ENCODE measurements at places on chromosomes 12 and 14. TPM values are rescaled to one million over a fixed set of nuclear protein-coding genes. Genes with fewer than 3 reads are reported as not detected.

DNA sequence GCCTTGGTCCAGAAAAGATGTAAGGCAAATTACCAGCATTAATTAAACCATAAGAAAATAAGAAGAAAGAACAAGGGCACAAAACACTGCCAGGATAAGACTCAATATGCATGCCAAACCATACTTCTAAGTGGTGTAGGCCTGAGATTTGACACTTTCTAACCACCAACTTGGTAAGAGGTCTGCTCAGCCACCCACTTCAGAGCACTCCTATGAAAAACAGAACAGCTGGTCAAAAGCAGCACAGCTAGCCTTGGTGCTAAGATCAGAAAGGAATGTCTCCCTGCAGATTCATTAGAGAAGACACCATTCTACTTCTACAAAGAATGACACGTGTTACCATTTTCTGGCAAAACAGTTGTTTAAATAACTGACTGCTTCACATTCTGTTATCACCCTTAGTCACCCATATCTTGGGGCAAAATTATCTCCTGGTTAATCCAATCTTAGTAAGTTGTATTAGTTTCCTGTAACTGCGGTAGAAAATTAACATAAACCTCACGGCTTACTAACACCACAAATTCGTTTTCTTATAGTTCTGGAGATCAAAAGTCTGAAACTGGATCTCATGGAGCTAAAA is 13.2 kb downstream of the RPS6KA5 start:
- DNase-seq, result peak; percentile 55

GRCh38 chr12:121489874-121490273 is 90.0 kb downstream of the RNF34 start:
- DNase-seq, result no peak

GRCh38 chr12:49564686-49565405 is 3.1 kb downstream of the MCRS1 start:
- no peak for DNase-seq

GRCh38 chr12:103327676-103328075 is 168.1 kb downstream of the C12orf42 start:
- DNase-seq, result no peak

DNA sequence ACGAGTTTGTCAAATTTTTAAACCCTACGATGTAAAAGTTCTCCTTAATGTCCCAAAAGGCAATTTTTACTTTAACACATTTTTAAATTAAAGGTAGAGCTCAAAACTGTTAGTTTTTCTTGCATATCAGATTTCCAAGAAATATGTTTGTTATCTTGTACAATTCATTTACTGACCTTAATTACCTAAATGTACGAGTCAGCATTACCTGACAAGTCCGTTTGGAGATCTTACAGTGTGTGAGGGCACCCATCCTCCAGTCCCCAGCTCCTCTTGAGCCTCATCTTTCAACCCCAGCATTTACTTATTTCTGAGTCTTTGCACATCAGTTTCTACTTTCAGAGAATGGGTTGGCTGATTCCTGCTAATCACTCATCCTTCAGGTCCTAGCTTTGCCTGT is 23.7 kb downstream of the PPM1H start:
- DNase-seq, result no peak

DNA sequence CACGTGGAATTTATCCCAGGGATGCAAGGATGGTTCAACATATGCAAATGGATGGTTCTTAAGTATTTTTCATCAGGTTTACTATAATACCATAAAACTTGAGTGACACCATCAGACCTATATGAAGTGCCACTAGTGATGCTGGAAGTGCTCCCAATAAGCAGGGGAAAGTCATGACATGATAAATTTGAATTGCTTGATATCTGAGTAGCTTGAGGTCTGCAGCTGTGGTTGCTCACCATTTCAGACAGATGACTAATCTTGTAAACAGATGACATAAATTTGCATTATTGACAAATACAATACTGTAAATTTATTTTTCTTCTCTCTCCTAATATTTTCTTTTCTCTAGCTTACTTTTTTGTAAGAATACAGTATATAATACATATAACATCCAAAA is 13.7 kb upstream of the PRPF39 start:
- peak; percentile 46 for DNase-seq

GRCh38 chr12:120940799-120941198 is 36.6 kb upstream of the SPPL3 start:
- DNase-seq, result peak; percentile 51

GRCh38 chr12:101655393-101655792 is 42.0 kb upstream of the CHPT1 start:
- DNase-seq, result no peak

GRCh38 chr12:66964629-66965028 is 285.8 kb upstream of the GRIP1 start:
- DNase-seq, result peak; percentile 79

DNA sequence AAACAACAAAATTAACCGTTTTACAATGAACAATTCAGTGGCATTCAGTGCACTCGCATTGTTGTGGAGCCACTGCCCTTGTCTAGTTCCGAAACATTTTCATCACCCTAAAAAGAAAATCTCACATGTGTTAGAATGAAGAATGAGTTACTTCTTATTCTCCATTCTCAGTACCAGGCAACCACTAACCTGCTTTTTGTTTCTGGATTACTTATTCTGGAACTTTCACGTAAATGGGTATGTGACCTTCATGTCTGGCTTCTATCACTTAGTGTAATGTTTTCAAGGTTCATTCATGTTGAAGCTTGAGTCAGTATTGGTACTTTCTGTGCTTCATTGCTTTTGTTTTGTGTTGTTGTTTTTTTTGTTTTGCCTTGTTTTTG is 15.6 kb downstream of the RCOR1 start:
- DNase-seq, result no peak

DNA sequence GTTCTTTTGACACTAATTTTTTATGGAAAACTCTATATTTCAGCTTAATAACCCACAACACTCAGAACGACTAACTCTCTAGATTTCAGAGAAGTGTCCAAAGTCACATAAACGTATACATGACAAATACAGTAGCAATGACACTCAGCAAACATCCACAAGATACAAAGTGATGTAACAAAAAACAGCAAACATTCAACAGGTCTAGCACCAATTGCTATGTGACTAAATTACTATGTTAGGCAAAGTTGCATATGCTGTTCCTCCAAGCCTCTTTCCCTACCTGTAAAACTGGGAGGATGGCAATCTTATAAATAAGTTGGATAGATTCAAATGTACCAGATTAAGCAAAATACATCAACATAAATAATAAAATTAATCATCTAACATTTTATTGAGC is 1.7 kb downstream of the RECQL start:
- no peak for DNase-seq

DNA sequence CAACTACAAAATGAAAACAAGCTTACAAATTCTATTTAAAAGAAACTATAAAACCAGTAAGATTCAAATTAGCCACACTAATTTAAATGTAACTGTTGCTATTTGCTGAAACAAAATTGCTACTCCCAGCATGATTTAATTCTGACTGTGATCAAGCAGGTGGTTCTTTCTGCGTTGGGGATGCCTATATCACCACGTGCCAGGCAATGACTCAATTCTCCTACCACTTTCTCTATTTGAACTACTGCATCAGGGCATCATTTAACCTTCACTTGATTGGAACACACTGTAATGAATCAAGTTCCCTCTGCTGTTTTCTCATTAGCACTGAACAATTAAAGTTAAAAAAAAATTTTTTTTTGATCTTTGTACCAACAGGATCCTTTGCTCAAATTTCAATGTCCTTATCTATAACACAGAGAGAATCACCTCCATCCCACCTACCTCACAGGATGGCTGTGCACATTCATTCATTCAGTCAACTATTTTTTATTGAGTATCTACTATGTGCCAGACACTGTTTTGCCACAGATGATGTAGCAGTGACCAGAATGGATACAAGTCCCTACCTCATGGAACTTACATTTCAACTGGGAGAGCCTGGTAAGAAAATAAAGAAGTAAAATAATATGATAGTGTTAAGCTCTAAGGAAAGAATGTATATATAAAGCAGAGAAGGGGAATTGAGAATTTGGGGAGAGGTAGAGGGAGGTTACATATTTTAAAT is 8.0 kb upstream of the ACTN1 start:
- peak; percentile 28 for DNase-seq

DNA sequence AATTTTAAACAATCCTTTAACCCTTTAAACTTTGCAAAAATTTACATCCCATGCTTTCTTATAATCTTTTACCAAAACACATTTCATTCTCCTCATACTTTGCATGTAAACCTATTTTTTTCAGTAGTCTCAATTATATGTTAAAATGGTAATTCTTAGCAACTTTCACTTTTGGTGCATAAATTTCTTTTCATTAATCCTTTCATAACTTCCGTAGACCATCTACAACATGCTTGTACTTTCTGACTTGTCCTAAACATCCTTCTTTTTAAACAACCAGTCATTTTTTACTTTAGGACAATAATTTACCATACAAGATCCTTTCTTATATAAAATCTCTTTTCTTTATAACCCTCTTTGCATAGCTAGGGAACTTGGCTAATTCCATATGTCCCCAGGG is 19.5 kb downstream of the CCDC91 start:
- DNase-seq, result peak; percentile 38

DNA sequence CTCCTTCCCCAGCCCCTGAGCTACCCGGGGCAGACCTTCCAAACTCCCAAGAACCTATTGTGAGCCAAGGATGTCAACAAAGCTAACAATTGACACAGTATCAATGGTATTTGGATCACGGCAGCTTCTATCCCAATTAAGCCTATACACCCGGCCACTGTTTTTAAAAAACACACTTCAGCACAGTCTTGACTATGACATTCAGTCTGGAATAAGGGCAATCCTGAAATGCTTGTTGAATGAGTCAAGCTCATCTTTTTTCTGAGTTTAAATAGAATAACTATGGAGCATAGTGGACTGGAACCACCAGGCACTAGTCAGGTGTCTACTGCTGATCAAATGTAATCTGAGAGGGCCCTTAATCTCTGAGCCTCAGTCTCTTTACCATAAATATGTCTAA is 5.7 kb downstream of the DENND5B start:
- peak; percentile 79 for DNase-seq

DNA sequence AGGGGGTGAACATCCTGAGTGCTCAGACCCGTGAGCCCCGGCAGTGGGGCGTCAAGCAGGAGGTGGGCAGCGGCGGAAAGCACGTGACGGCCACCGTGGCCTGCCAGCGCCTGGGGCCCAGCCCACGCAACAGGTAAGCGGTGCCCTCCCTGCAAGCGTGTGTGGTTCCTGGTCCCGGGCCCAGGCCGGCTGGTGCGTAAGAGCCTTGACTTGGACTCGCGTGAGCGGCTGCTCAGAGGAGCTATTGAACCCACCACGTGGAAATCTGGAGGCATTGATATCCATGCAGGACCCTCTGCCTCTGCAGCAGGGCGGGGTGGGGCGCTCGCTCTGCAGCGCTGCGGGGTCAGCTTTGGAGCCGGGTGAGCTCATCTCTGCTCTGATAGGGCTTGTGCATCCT is 277.0 kb downstream of the TMEM132C start:
- DNase-seq, result no peak

DNA sequence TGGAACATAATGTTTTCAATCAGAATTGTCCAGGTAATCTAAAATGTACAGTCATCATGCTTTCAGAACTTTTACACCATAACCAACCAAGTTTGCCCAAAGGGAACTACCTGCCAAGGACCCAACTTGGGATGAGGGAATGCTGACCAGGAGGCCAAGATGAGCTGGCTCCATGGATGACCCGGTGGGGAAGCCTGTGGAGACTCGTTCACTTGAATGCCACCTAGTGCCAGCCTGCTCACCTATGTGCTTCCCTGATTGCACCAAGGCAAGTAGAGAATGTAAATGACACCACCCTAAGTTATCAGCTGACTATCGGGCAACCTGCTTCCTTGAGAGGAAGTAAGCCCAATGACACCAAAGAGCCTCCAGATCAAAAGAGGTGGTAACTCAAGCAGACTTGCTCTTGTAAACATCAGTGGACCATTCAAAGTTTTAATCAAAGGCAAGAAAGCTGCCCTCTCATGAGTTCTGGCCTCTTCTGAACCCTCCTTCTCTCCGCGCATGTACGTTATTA is 137.3 kb downstream of the TTC7B start:
- DNase-seq, result no peak

DNA sequence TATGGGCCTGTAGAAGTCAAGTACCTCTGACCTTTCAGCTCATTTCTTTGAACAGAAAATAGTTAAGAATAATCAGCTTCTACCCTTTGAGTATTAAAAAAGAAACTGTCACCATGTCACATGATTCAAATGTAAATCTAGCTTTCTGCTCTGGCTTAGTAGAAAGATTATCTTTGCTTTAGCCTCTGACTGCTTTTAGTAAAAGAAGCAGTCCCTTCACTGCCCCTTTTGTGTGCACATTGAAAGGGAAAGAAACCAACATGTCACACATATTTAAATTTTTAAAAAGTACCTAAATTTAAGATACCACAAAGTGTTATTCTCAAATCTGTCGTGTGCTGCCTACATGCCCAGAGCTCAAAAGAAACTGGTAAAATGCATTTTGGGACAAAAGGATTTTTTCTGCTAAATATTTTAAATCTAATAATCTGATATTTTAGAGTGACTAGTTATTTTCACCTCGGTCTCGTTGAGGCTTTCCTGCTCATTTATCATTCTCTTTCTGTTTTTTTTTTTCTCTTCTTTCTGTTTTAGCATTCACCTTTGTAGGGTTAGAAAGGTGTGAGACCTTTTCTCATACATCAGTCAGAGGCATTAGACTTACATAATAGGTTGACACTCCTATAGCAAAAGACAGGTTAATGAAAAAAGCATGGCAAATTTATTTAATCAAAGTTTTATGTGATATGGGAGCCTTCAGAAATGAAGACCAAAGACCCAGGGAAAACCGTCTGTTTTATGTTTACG is 41.3 kb downstream of the SLC16A7 start:
- DNase-seq, result no peak

DNA sequence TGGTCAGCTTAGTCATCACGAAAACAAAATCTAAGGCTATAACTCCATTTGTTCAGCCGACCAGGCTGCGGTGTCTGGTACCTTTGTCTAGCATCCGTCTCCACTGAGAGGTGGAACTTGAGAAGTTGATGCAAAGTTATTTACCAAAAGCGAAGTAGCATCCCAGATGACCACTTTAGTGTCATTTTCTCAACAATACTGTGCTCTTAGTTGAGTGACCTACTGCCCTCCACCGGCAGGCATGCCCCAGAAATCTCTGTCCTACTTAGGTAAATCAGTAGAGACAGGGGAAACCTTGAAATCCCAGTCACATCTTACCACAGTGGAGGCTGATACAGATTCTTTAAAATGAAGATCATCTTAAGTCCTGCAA is 1.3 kb upstream of the ST8SIA1 start:
- no peak for DNase-seq

DNA sequence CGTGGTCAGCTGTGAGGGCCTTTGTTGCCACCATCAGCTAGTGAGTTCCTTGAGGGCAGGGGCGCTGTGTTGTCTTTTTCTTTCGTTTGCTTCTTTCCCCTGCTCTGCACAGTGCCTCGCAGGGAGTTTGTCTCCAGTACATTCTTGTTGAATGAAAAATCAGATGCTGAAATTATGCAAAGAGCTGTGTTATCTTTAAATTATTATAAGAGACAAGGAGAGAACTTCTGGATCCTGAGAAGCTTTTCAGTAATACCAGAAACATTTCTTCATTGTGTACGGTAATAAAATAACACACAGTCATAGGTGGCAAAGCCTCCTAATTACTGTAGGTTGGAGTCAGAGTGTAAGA is 14.9 kb downstream of the EML1 start:
- DNase-seq, result no peak

Gene CEP170B
- 9.1 TPM for total RNA-seq

Gene RNU4-1
- total RNA-seq, result not detected

Gene IL22
- total RNA-seq, result not detected

Gene CDH24
- total RNA-seq, result 7.5 TPM

Gene KCNH5
- 0.02 TPM for total RNA-seq

Data from M059J (cell line).